ENCODE measurements at places on chromosomes 13 and 19. TPM values are rescaled to one million over a fixed set of nuclear protein-coding genes. Genes with fewer than 3 reads are reported as not detected.

The OR7D2 gene
- 0.10 TPM for total RNA-seq

GRCh38 chr13:29721766-29722165 lies 126.3 kb upstream of the SLC7A1 start:
- DNase-seq = no peak

The CCL25 gene
- not detected for total RNA-seq

GRCh38 chr13:100773429-100773828 lies 98.8 kb upstream of the TMTC4 start:
- DNase-seq = no peak

The LIN37 gene
- 5.8 TPM for total RNA-seq

The SLITRK6 gene
- total RNA-seq = not detected

The GFY gene
- not detected for total RNA-seq

DNA sequence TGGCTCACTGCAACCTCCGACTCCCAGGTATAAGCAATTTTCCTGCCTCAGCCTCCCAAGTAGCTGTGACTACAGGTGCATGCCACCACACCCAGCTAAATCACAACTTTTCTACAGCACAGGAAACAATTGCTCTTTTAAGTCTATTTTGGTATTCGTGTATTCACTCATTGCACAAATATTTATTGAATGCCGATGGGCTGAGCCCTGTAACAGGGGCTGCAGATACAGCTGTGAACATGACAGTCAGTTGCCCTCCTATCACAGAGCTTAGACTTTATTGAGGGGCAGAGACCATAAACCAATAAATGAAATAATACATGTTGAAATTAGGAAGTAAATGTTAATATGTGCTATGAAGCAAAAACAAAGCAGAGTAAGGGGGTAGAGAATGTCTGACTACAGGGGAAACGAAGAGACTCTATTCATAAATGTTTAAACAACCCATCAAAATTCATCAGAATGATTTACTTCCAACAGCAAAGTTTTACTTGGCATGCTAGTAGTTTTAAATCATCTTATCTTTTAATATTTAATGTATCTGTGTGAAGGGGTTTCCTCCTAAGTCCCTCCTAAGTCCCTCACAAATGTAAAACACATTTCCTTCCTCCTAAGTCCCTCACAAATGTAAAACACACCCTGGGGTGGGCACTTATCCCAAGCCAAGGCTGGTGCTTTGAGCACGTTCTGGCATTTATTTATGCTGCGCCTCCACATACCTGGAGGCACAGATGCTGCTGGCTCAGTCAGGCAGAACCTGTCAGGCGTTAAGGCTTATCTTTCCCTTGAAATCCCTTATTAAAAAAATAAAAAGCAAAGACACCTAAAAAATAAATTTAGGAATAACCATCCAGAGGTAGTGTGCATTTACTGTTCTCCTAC lies 140.8 kb downstream of the MIPEP start:
- no peak for DNase-seq

GRCh38 chr19:8501981-8502380 lies 459 bp downstream of the PRAM1 start:
- DNase-seq = no peak

GRCh38 chr13:71828564-71828963 lies 38.4 kb downstream of the DACH1 start:
- DNase-seq = no peak

The PINLYP gene
- total RNA-seq = 1.3 TPM

The CACNA1A gene
- 0.16 TPM for total RNA-seq

- DNase-seq = no peak
These were observed 313.2 kb downstream of the SHISA2 start for GRCh38 chr13:25738342-25739196.

- no peak for DNase-seq
These were observed 6.1 kb downstream of the WTIP start for GRCh38 chr19:34487651-34488051.

The ZNF30 gene
- 4.8 TPM for total RNA-seq

The ZNF132 gene
- total RNA-seq = 1.8 TPM

The KCNJ14 gene
- total RNA-seq = 3.3 TPM

- DNase-seq = no peak
These were observed 31.2 kb downstream of the IGFL2 start for GRCh38 chr19:46179076-46179759.

- DNase-seq = no peak
These were observed 4.7 kb upstream of the SIGLECL1 start for GRCh38 chr19:51246164-51246552.

The ZNF556 gene
- not detected for total RNA-seq

- no peak for DNase-seq
These were observed 1531.4 kb upstream of the SLC10A2 start for GRCh38 chr13:104597546-104598180.

The KL gene
- total RNA-seq = 0.42 TPM

- DNase-seq = no peak
These were observed 15.3 kb upstream of the SULT2A1 start for GRCh38 chr19:47901370-47901769.

The CEACAM16 gene
- not detected for total RNA-seq

GRCh38 chr13:33114146-33114545 lies 97.9 kb downstream of the KL start:
- DNase-seq = no peak

DNA sequence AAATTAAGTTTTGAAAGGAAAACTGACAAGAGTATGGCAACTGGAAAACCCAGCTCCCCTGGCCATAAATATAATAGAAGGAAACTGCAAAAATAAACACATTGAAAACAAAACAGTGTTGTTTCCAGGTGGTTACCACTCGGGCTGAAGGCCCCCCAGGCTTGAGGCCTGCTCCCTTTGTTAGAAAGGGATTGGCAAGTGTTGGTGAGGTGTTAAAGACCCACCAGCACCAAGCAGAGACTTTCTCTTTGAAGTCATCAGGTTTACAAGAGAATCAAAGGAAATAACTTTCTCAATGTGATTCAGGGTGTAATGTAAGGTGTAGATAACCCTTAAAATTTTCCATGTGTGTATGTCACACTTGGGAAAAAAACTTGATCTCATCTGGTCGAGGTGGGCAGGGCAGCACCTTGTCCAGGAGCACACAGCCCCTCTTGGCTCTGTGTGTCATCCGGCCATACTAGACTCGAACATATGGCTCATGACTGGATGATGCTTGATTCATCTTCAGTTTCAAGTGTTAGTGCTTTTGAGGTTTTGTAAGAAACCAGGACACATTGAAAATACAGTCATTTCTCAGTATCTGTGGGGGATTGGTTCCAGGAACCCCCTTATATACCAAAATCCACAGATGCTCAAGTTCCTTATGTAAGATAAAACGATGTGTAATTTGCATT lies 7.8 kb downstream of the ACTN4 start:
- DNase-seq = peak; percentile 20

DNA sequence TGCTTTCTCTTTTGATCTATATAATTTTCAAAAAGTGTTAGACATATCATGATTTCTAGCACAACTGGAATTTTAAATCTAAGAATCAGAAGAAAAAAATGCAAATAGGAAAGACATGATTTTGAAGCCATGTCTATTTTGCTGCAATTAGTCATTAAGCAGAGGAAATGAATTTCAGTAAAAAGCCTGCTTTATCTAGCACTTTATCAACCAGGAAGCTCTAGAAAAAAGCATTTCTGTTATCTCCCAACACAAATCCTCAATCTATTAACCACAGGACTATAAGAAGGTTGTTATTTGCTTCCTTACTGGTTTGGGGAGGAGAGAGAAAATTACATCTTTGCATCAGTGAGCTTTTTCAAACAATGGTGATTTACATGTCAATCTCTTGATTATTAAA lies 716.7 kb downstream of the DIAPH3 start:
- no peak for DNase-seq

The C19orf67 gene
- total RNA-seq = not detected

GRCh38 chr19:49468746-49469447 lies 5.1 kb upstream of the FLT3LG start:
- peak; percentile 64 for DNase-seq

DNA sequence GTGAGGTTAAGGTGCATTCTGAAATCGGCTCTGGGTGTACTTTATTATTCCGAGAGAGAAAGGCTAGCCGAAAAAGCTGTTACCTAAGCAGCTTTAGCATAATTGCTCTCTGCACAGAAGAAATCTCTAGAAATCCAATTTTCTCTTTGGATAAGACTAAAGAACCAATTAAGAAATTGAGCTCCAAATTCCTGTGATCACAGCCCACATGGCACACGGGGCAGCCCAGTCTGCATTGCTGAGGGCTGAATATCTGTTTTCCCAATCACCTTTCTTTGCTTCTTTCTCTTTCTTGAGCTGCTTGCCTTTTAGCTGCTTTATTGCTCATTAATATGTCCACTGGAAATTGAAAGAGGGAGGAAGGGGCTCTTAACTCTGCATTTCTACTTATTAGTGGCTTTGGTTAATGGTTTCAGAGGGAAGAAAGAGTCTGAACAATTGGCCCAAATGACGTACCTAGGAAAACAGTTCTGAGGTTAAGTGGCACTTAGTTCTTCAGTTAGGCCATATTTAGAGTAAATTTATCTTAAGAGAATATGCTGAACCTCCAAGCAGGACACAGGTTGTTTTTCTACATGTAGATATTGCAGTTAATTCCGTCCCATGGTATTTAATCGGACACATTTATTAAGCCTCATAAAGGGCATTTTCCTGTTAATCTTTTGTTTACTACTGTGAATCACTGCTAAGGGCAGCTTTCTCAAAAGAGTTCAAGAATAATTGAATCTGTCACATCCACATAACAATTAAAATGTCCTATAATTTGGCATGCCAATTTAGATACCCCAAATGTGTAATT lies 265.7 kb downstream of the ABCC4 start:
- no peak for DNase-seq

DNA sequence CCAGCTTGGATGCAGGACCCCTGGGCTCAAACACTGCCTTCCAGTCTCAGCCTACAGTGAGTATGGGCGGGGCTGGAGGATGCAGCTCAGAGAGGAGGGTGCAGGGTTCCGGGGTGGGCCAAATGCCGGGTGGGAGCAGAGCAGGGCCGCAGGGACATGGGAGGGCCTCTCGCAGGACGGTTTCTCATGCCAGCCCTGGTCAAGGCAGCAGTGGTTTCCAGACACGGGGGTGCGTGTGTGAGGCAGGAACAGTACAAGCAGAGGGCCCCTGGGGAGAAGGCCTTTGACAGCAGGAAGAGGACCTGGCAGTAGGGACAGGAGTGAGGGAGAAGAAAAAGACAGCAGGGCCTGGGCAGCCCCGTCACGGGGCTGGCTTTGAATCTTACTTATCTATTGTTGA lies 34.1 kb downstream of the CRTC1 start:
- no peak for DNase-seq

GRCh38 chr13:20637811-20638210 lies 65.7 kb upstream of the IL17D start:
- DNase-seq = no peak

GRCh38 chr19:47511681-47512080 lies 3.2 kb downstream of the NAPA start:
- no peak for DNase-seq

DNA sequence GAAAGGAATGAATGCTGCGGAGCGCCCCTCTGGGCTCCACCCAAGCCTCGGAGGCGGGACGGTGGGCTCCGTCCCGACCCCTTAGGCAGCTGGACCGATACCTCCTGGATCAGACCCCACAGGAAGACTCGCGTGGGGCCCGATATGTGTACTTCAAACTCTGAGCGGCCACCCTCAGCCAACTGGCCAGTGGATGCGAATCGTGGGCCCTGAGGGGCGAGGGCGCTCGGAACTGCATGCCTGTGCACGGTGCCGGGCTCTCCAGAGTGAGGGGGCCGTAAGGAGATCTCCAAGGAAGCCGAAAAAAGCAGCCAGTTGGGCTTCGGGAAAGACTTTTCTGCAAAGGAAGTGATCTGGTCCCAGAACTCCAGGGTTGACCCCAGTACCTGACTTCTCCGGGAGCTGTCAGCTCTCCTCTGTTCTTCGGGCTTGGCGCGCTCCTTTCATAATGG lies 8.6 kb downstream of the PDX1 start:
- DNase-seq = no peak

DNA sequence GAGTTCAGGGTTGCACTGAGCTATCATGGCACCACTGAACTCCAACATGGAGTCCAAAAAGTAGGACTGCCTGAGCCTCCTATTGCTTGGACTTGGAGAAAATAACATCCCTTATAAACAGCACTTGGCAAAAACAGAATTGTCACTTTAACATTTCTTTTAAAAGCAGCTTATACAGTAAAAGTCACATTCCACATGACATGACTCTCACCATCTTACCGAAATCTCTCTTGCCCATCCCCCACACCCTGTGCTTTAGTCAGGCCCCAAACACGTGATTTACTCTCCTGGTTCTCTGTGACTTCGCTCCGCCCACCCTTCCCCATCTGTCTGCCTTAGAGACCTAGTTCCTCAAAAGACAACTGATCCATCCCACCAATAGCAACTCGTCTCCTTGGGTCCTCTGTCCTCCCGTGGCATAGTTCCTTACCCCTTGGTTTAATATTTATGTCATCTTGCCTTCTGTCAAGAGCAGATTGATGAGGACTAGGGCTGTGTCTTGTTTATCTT lies 4.6 kb downstream of the SAFB start:
- DNase-seq = peak; percentile 35

GRCh38 chr19:5792224-5792623 lies 1.3 kb upstream of the DUS3L start:
- DNase-seq = no peak

DNA sequence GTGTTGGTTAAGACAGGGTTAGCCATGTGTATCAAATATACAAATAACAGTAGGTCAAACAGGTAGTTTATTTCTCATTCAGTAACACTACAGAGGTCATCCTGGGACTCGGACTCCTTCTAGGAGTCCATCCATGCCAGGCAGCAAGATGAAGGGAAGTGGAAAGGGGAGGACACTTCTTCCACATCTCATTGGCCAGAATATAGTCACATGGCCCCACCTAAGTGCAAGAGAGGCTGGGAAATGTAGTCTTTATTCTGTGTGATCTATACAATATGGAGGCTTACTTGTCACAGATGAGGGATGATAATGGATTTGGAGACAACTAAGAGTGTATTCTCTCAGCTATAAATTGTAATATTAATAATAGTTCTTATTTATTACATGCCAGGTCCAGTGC lies 31.1 kb downstream of the RDH8 start:
- no peak for DNase-seq

- no peak for DNase-seq
These were observed 20.1 kb downstream of the PABPC3 start for GRCh38 chr13:25116044-25116443.

DNA sequence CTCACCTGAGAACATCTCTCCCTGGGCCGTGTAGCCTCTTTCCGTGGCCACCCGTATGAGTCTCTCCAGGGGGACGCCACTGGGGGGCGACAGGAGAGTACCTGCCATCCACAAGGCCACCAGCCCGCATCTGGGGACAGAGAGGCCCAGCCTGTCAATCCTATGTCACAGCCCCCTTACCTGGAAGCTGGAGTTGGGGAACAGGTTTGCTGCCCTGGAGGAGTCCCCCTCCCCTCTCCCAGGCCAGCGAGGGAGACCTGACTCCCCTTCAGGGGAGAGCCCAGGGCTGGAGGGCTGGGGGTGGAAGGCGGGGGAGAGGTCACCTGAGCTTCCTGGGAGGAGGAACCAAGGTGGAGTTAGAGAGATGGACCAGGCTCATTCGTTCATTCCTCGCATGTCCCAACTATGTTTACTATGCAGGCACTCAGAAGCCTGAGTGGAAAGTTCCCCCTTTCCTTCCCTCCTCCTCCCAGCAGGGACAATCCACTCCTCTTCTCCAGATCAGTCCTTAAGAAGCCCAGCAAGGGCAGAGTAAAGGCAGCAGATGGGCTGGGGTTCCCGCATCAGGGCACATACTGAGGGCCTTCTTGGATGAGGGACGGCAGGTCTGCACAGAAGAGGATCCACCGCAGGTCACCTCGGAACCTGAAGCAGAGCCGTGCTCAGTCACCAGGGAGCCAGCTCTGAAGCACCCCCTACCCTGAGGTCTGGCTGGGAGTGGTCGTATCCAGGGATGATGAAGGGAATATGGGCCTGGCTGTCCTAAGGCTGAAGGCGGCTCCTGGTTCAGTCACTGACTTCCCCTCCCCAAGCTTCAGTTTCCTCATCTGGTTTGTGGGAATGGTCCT lies 5.5 kb downstream of the ACTMAP start:
- DNase-seq = no peak

Measured in activated T-cell treated with anti-CD3 and anti-CD28 coated beads, Interleukin-2, amount 50 U/mL, for 4 hours (primary cell).